ENCODE measurements at places on chromosomes 6 and 20.

- DNase-seq, result no peak
These were observed 42.9 kb downstream of the GRM1 start for GRCh38 chr6:146071781-146072180.

- DNase-seq, result no peak
These were observed 69.0 kb downstream of the AFG1L start for GRCh38 chr6:108363889-108364313.

- DNase-seq, result no peak
These were observed 32.4 kb downstream of the SNX3 start for GRCh38 chr6:108228416-108228815.

DNA sequence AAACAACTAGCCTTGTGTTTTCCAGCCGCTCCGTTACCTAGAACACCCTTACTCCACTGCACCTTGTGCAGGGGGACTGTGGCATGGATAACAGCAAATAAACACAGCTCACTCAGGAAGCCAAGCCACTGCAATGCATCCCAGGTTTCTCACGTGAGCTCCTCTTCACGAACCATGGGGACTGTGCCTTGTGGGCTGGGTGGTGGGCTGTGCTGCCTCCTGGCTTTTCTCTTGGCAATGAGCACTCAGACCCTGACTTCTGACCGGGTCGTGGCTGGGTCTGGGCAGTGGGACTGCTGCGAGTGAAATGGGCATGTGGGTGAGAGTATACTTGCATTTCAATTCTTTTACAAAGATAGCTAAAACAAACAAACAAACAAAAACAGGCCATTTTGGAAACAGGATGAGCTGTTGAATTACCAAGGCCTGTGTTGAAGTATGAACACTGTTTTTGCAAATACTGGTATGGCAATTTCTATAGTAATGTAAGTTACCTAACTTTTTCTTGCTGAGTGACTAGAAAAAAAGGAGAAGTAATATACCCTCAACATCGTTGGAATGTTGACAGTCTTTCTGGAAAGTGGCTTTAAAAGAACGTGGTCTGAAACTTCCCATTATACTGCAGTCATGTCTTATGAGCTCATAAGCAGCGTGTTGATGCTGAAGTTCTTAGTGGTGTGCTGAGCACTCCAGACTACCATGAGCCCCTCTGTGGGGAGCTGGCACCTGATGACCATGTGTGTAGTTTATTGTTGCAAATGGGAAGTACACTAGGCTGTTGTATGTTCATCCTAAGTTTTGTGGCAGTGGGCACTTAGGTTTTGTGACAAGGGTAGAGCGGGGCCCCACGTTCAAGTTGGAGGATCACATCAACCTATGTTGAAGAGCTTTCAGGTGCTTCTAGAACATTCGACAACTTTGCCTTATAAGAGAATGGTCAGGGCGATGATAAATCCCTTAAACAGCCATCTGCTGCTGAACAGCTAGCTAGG, 120.4 kb downstream of the ARMC2 start:
- no peak for DNase-seq

- no peak for DNase-seq
These were observed 170.6 kb downstream of the TRMT11 start for GRCh38 chr6:126156973-126157372.

Data from CD4-positive, alpha-beta T cell (primary cell).